Urinary bladder (tissue), 4 donors: ENCODE measurements at places on chromosomes 3 and 15. TPM values are rescaled to one million over a fixed set of nuclear protein-coding genes. Genes with fewer than 3 reads are reported as not detected.
A peak's percentile ranks its signal among the peaks of the same experiment; 100 is the strongest.

GRCh38 chr3:100865442-100865841 is 127.8 kb downstream of the ABI3BP start:
- DNase-seq = no peak

- no peak for DNase-seq
Measured at GRCh38 chr3:38597502-38598060, 51.9 kb downstream of the SCN5A start.

GRCh38 chr3:100023595-100023994 is 90.7 kb downstream of the FILIP1L start:
- DNase-seq = no peak

GRCh38 chr15:71800835-71801745 is 9.3 kb upstream of the NR2E3 start:
- peak; percentile 79 for DNase-seq

- DNase-seq = no peak
Measured at GRCh38 chr3:11211531-11212298, 57.4 kb downstream of the HRH1 start.

- no peak for DNase-seq
Measured at GRCh38 chr15:91860498-91860897, 7.0 kb downstream of the SLCO3A1 start.

DNA sequence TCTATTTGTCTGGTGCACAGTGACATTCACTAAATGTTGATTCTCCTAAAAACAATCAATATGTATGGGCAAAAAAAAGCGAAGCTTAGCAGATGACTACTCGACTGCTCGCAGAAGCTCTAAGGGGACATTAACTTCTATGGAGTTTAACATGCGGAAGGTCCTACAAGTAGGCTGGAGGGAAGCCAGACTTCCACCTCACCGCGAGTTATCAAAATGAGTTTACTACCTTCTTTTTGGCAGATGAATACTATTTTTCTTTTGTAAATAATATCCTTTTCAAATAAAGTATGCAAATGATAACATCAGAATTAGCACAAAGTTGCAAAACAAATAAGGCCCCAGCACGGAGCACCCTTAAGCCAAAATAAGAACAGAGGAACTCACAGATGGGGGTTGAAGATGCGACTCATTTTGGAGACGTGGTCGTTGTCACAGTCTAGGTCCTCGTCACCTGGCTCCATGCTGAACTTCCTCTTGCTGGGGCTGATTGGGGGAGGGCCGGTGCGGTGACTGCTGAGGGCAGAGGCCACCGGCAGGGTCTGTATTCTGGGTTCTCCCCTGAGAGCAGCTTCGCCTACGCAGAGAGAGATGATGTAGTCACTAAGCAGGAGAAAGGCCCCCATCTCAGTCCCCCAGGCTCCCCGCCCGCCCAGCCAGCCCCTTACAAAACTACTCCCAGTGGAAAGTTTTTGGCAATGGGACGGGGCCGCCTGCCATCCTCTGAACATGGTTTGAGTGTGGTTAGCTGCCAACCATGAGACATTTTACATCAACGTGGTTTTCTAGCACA is 42.1 kb downstream of the VGLL4 start:
- no peak for DNase-seq

DNA sequence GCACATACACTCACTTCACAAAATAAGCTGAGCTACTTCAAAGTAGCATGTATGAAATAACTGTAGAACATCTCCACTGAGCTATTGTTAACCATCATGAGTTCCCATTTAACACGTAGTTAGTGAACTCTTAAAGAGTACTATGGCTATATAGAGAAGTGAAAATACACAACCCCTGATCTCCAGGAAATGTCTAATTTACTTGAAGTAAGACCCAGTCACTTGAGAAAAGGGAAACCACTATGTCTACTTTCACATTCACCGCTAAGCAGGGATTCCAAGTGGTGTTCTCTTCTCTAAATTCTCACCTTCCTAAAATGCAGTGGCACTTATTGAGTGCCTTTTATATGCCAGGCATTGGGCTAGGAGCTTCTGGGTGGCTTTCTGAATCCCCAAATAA is 35.0 kb upstream of the COLQ start:
- DNase-seq = no peak

- DNase-seq = no peak
Measured at GRCh38 chr15:60941448-60941847, 287.7 kb downstream of the RORA start.

DNA sequence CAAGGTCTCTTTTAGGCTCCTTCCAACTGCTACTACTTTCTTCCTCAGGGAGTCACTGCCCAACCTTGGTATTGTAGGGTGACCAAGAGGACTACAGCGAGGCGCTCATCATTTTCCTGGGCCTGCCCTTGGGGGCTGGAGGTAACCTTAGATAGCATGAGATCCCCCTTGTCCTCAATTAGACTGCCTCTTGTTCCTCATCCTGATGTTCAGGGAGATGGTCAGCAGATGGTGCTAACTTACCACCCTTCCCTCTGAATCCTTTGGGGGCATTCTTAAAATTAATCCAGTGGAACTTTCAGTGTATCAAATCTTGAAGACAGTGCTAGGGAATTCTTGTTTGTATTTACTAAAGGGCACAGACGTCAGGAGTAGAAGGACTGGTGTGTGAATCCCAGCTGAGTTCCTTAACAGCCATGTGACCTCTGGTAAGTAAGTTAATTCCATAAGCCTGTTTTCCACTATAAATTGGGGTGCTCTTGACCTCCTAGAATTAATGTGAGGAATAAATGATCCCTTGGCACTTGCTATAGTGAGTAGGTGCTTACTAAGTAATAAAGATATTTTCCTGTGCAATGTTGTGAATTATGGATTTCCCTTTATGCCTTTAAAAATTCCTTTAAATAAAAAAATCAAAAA is 4.1 kb upstream of the CLPX start:
- DNase-seq = peak; percentile 47

DNA sequence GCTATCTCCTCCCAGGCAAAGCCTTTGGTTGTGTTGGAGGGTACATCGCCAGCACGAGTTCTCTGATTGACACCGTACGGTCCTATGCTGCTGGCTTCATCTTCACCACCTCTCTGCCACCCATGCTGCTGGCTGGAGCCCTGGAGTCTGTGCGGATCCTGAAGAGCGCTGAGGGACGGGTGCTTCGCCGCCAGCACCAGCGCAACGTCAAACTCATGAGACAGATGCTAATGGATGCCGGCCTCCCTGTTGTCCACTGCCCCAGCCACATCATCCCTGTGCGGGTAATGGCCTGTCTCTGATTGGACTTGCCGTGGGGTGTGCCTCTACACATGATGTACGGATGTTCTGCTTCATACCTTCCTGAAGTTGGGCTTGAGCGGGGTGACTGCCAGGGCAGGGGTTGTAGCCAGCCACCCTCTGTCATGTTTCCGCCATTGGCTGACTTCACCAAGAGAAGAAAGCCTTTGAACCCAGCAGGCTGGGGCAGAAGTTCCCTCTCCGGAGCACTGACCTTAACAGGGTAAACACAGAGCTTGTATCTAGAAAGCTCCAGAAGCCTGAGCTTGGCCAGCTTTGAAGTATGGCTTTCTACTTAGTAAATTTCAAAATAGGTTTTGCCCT is 13.4 kb downstream of the ALAS1 start:
- no peak for DNase-seq

DNA sequence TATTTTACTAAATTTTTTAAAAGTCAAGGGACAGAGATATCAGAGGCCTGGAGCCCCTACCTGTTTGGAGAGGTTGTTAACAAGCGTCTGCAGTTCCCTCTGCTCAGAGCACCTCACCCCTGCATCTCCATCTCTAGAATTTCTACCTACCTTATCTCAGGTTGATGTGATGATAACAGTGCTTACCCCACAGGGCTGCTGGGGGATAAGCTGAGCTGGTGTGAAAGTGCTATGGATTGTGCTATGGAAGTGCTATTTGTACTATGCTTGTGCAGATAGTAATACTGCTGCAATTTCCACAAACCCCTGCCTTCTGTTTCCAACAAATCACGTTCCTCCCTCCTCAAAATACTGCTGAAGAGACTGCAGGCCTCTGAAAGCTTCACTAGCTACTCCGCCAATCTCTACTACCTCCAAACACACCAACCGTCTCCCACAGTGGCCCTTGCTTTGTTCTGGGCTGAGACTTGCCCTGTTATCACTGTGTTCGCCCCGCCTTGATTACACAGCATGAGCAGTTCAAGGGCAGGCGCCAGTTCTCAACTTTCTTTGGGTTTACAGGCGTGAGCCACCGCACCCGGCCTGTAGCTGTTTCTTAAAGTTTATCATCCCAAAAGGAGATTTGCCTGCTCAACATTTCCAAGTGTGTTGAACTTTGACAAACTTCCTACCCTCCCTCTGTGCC is 28.4 kb upstream of the PARL start:
- DNase-seq = no peak

GRCh38 chr15:65740148-65740547 is 51.9 kb downstream of the DENND4A start:
- no peak for DNase-seq

DNA sequence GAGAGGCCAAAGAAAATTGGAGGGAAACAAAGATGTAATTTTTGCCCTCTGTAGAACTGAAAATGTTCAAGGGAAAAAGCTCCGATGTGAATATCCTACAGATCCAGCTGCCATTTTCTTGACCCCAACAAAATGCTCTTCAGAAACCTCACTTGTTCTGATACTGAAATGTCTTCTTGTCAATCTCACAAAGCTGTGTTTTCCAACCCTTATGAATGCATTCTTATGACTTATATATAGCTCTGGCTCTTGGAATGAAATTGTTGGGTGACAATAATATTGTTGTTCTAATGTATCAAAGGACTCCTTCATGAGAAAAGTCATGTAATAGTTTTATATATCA is 157.1 kb upstream of the TGFBR2 start:
- DNase-seq = no peak

DNA sequence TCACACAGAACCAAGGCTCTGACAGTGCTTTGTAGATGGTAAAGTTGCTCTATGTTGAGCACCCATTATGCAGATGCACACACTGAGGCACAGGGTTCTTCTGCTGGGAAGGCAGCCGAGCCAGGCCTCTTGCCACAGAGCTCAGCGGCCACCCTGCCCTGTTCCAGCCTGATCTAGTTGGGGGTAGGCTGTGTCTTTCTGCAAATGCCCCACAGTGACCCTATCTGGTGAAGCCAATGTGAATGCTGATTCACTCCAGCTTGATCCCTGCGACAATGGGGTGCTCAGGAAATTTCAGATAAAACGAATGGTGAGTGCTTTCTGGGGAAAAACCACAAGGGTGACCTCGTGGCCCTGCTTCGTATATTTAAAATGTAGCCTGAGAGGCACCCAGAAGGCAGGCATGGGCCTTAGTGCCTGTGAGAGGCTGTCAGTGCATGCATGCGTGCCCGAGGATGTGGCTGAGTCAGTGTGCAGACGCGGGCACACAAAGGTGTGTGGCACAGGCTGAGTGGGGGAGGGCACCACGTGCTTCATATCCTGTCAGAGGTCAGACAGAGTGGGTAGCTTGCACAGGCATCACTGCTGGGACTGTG is 85.7 kb downstream of the ATP2B2 start:
- DNase-seq = no peak

DNA sequence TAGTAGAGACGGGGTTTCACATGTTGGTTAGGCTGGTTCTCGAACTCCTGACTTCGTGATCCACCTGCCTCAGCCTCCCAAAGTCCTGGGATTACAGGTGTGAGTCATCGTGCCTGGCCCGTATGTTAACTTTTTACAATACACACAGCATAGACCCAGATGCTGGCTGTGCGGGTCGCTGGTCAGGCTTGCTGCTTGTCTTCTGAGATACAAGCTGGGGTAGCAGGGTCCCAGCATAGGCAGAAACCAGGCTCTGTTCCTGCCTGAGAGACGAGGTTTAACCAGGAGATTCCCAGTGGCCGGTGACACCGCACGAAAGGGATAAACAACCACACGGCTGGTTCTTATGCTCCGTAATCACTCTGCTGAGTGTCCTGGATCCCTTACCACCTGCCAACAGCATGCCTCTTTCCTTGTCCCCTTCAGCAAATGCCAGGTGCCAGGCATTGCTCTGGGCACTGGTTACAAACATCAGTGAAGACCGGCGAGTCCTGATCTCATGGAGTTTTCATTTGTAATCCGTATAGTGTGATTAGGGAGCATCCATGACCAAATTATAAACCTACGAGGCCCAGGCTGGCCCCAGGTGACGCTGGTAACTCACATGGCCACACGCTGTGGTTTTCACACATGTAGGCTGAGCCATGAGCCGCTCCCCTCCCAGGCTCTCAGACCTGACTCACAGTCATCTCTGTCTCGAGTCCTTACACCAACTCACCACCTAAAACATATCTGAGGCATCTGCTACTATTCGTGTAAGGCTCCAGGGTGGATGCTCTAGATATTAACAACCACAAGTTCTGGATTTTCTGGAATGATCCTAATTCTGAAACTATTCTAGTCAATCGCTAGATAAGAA is 125.7 kb downstream of the PDZRN3 start:
- DNase-seq = no peak

GRCh38 chr15:45784656-45785055 is 149.8 kb downstream of the SQOR start:
- no peak for DNase-seq

DNA sequence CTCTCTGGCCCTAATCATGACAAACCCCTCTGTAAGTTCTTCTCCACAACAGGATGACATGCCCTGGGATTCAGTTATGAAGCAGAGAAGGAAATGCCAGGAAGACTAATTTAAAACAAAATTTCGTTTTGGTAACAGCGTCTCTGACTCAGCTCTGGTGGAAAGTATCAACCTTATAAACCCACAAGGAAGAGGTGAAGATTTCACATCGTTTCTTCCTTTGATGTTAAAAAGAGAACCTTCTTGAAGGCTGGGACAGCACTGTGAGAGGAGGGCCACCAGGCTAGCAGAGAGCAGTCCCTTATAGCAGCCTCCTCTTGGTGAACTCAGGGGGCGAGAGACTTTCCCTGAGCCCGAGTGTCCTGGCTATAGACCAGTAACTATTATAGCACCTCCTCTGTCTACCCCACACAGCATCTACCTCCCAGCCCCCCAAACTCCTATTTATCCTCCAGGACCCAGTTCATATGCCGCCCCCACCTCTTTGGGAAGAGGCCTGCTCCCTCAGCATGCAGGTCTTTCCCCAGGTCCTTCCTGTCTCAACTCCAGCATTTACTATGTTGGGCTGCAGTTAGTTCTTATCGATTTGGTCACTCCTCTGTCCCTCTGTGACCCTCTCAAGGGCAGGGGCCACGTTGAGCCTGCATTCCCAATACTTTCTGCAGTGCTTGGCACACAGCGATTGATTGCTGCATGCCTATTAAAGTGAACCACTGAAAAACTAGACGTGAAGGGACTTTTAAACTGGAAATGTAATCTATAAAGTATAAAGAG is 321.5 kb upstream of the ICE2 start:
- DNase-seq = no peak

- no peak for DNase-seq
Measured at GRCh38 chr15:73927476-73928240, 1.4 kb downstream of the LOXL1 start.

- no peak for DNase-seq
Measured at GRCh38 chr3:71348831-71349230, 234.7 kb downstream of the FOXP1 start.

- no peak for DNase-seq
Measured at GRCh38 chr15:45641999-45642932, 7.4 kb downstream of the SQOR start.

SPSB4 gene
- 0.29 TPM for polyA plus RNA-seq

KBTBD12 gene
- polyA plus RNA-seq = 1.1 TPM

CCDC39 gene
- 0.14 TPM for polyA plus RNA-seq

CHRM5 gene
- 0.03 TPM for polyA plus RNA-seq

DLEC1 gene
- 0.29 TPM for polyA plus RNA-seq

ZMYND10 gene
- 0.62 TPM for polyA plus RNA-seq

NR2E3 gene
- polyA plus RNA-seq = 0.06 TPM

C3orf33 gene
- 4.4 TPM for polyA plus RNA-seq

TRPC1 gene
- polyA plus RNA-seq = 10.1 TPM

DNAH12 gene
- 0.01 TPM for polyA plus RNA-seq

SLC28A1 gene
- polyA plus RNA-seq = 0.04 TPM
